ENCODE measurements at places on chromosomes 6 and 20.

DNA sequence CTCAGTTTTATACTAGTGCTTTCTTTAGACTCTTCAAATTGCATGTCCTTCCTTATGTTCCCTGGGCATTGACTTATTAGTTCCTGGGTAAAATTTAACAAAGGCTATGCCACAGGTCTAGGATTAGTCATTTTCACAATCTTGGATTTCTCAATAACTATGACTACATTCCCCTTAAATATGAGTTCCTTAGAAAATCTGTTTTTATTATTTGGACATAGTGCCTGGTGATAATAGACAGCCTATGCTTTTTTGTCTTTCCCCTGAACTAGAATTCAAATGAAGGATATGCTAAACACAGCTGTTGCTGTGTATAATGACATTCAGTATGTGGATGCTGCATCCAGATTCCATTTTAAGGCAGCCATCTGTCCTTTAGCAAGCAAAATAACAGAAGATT lies 1252.8 kb upstream of the GJE1 start:
- DNase-seq: no peak

DNA sequence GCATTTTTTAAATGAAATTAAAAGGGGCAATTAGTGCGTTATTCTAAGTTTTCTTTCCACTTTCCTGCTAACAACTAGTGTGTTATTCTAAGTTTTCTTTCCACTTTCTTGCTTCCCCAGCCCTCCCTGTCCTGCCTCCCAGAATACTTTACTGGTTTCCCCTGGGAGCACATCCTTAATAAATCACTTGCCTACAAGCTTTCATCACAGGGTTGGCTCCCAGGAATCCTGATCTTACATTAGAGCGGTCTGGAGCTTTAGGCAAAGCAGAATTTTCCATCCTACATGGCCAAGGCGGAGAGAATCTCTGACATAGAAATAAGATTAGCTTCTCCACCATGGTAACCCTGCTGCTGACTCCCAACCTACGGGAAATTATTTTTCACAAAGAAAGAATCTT lies 150.4 kb downstream of the BFSP1 start:
- DNase-seq: no peak

DNA sequence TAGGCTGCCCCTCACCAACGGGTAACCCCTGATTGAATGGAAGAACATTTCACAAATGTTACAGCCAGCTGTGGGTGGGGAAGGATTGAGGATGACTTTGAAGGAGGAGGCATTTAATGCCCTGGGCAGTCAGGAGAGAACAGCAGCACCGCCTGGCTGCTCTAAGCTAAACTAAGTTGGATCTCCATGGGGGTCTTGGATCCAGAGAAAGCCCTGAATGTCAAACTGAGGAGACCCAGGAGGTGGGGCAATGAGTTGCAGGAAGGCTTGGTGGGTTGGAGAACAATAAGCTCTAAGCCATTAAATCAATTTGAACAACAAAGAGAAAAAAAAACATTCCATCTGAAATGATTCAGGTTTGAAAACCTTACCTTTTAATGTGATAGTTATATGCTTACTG lies 35.4 kb downstream of the TMX4 start:
- DNase-seq: no peak

- no peak for DNase-seq
Measured at GRCh38 chr6:66128656-66129055, 421.6 kb upstream of the EYS start.

- DNase-seq: peak; percentile 1
Measured at GRCh38 chr20:15895560-15896084, 677.6 kb downstream of the KIF16B start.

DNA sequence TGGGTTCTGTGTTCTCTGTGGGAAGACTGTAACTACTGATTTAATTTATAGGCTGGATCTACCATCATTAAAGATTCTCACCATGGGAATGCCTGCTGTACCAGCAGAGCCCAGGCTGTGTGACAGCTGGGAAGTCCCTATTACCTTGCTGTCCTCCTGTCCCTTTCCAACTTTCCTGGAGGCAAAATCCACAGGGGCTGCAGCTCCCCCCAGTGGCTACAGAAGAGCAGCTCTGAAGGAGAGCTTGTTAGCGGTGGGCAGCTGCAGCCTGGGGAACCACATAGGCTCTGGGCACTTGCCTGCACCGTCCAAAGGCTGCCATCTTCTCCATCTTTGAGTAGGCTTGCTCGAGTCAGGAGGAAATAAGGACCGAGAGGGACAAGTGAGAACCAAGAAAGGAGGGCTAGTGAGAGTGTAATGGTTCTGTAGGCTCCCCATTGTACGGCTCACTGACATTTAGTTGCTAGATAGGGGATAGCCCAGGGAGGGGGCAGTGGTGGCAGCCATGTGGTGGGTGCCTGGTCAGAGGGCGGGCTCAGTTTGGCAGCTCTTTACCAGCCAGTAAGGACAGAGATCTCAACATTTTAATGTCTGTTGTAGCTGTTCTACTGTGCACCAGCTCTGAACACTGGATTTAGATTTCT lies 155.1 kb upstream of the MLIP start:
- no peak for DNase-seq

GRCh38 chr6:149028767-149029405 lies 282.1 kb downstream of the UST start:
- DNase-seq: peak; percentile 87

DNA sequence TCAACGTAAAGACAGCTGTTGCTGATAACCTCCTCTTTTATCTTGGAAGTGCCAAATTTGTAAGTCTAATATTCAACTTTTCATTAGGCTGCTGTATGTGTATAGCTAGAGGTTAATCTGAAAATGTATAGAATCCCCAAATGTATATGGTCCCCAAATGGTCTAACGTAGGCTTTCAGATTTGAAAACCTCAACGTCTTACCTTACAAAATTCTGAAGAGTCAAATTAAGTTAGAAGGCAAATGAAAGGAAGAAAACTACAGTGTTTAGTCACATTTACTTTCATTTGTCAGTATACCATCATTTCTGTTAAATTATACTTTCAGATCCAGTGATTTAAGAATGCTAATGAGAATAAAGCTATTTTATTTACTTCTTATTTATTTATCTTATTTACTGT lies 256.9 kb downstream of the ARHGAP18 start:
- no peak for DNase-seq

DNA sequence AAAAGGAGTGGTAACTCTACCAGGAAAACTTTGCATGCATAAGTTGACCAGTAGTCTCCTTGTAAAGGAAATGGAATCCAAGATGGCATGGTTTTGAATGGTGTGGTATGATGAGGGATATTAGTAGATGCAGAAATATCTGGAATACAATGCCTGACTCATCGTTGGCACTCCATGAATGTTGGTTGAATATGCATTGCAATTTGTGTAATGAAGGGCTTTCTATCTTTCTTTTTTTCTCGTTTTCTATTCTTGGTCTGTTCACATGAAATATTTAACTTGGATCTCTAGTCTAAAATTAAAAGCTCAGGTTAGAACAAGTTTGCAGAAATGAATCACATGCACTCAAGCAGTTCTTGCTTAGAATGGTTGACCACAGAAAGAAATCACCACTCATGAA lies 277.3 kb upstream of the PRND start:
- no peak for DNase-seq

DNA sequence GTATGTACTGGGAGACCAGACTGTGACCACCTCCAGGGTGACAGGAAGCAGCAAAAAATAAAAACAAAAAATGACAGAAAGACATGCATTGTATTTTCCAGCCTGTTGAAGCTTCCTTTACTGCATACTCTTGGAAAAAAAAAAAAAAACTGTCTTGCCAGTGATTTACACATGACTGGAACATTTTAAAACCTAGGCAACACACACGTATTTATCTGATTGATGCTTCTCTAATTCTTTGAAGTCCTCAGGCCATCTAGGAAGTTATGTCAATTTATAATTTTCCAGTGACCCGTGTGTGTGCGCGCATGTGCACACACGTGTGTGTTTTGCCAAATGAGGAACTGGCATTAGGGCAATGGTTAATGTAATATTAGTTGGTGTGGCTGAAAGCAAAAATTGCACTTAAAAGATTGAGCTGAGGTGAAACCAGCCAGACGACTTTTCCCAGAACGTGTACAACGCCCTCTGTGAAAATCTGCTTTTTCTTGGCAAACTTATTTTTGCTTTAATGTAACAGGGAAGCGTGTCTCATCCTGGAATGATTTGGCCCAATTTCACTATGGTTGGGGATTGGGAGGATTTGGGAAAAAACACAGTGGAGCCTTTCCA lies 315.2 kb downstream of the TFAP2A start:
- no peak for DNase-seq

DNA sequence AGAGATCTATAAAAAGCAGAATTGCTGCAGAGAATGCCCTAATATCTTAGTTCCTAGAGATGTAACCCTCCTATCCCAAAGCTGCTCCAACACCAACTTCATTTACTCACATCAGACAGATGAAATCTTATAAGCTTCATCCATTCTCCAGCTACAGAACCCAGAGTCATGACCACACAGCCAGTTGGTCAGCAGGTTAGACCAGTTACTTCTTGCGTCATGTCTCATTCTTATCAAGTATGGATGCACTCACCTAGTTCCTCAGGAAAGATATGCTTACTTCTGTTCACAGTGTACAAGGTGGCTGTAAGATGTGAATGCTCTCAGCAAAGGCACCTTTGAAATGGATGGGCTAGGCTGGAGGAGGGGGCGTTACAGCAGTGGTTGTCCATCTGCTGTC lies 47.9 kb upstream of the ISM1 start:
- DNase-seq: no peak

DNA sequence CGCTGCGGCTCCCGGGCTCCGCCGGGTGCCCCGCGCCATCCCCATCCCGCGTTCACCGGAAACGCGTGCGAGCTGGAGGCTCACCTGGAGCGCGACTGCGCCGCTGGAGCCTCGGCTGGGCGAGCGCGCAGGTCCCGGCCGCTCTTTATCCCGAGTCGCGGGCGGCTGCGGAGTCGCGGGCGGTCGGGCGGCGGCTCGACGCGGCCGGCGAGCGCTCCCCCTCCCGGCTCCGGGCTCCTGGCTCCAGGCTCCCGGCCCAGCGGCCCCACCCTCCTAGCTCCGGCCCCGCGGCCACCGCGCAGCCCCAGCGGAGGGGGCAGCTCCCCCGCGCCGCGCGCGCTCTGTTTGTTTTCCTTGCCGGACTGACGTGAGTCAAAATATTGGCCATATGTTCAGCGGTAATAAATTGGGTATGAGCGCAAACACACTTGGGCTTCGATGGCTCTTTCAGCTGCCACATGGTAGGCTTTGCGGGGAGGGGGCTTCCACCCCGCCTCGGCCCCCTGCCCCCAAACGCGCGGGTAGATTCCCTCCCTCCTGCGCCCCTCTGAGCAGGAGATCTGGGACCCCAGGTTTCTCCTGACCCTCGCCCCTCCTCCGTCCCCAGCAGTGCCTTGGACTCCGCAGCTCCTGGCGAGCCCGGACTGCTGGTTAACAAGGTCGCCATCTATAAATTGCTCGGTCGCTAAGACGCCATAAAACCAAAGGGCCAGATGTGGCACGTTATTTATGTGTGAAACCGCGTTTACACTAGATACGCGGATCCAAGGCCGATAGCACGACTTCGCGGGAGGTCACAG lies 8.8 kb upstream of the NKX2-2 start:
- no peak for DNase-seq

DNA sequence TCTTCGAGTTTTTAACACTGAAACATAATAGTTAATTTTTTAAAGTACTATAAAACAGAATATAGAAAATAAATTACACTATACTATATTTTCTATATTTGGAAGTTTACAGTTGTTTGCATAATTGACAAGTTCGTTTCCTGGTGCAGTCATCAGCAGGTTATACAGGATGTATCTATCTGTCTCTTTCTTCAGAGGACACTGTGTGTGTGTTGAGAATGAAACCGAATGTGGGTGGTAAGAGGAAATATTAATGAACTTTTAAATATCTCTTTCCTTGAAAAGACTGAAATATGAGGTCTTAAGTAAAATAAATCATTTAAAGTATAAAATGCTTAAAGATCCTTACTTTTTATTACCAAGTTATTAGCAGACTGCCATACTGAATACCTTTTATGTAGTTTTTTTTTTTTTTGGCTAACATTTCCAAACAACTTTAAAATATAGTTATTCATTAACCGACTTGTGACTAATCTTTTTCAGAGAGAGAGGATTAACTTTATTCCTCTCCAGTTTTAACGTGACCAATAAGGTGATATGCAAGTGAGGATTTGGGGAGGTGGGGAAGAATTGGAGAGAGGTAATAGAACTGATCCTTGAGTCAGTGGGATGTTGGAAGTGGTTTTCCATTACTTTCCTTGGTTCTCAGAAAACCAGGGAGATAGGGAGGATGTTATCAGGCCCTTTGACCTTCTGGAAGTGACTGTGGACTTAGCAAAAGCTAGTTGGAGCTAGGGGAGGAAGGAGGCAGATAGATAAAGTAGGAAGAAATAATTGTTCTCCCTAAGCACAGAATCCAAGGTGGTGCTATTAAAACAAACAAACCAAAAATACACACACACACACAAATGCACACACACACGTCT lies 380.0 kb upstream of the FLRT3 start:
- no peak for DNase-seq

DNA sequence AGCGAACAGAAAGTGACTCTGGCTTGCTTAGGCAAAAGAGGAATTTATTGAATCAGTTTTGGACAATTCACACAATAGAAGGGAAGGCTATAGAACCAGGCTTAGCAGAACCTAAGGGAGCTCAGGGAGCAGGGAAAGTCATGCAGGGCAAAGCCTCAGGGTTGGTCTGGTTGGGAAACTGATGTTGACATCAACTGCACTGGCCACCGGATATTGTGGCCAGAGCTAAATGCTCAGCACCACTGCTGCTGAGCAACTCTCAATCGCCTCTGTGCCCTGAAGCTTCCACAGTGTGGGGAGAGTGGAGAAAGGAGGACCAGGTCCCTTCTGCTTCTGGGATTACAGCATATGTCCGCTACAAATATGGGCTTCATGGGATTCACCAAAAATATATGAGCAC lies 93.3 kb upstream of the GCM1 start:
- DNase-seq: no peak

DNA sequence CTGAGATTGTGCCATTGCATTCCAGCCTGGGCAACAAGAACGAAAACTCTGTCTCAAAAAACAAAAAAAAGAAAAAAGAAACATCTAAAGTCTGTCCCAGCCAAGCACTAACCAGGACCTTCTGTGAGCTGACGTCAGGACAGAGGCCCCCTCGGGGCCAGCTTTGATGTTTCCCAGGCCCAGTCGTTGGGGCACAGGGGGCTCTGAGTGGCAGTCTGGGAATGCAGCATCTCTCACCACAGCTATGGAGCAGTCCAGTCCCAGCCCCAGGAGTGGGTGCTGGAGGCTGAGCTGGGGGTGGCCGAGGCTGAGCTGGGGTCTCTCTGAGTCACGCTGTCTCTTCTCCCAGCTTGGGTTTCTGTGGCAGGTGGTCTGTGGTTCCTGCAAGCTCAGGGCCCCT lies 46.0 kb upstream of the SRF start:
- no peak for DNase-seq

- DNase-seq: peak; percentile 65
Measured at GRCh38 chr20:1660246-1660645, 2.7 kb upstream of the SIRPG start.

DNA sequence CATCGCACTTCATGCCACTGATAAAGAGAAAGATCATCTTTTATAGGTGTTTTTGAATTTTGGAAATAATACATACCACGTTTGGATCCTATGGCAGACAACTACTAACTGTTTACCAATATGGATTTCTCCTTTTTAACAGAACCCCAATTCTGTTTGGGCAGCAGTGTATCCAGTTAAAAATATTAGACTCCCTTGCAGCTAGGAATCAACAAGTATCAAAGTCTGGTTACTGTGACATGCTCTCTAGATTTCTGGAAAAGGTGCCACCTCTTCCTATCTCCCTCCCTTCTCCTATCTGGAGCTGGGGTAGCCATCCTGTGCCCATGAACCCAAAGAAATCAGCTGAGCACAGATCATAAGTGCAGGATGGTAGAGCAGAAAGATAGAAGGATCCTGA lies 54.1 kb upstream of the DTNBP1 start:
- no peak for DNase-seq
